ENCODE measurements at places on chromosomes 2 and 18.

DNA sequence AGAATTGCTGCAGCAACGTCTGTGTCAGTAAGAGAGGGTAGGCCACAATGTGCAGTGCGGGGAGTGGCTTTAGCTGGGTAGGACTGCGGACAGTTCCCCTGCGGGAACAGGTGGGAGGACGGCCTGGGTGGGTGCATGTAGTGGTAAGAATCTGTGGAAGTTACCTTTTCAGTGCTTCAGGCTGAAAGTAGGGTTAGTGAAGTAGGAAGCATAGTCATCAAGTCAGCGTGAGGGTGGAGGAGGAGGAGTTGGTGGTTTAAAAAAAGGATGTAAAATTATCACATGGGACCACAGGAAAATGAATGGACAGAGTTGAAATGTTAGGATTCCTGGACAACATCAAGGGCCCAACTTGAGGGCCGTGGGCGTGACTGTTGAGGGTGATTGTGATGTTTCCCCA is 13.2 kb downstream of the CEP192 start:
- DNase-seq = no peak

DNA sequence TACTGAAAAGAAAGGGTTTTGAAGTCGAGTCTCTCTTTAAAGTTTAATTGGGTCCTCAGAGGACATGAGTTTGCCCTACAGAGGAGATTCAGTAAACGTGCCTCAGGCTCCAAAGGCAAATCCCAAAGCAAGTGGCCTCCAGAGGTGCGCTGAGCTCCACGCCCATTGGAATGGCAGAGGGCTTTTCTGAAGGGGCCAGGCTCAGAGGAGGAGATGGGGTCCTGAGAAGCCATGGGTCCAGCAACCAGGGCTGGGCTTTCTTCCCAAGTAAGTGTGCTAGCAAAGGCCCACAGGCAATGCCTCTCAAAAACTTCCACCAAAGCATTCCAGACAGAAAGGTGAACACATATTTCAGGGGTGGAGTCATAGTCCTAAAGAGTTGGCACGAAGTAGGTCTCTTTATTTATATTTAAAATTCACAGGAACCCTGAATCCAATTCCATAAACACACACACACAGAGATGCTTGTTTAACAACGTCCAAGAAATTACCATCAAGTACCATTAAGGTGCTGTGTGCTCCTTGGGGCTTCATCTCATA is 93.0 kb upstream of the SH3BP4 start:
- no peak for DNase-seq

- DNase-seq = no peak
Observed at GRCh38 chr2:108918156-108918874, 70.7 kb downstream of the EDAR start.

DNA sequence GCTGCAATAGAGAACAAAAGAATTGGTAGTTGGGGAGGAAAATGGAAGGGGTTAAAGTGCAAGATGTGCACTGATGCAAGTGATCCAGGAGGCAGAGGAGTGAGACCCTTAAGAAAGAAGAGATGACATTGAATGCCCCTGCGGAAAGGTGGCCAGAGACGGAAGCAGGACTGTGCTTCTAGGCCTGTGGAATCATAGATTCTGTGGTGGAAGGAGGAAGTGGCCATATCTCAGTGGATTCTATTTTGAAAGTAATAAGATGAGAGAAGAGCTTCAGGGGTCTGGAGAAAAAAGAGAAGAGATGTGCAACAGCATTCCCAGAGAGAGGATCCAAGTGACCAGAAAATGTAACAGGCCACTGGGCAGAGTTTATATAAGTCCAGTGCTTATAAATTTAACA is 18.6 kb upstream of the GYPC start:
- no peak for DNase-seq

DNA sequence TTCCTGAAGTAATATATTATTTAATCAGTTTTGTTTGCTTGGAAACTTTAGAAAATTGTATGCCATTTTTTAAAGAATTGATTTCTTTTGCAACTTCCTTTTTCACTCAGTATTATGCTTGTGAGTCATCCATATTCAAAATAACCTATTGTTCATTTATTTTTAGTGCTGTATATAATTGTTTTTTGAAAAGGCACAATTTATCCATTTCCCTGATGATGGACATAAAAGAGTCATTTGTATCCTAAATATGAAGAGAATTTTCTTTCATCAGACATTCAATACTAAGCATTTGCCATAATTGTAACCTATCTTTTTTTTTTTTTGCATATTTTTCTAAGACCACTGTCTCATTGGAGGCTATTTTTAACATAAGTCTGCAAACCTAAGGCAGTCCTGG is 134.1 kb upstream of the SERPINE2 start:
- no peak for DNase-seq

DNA sequence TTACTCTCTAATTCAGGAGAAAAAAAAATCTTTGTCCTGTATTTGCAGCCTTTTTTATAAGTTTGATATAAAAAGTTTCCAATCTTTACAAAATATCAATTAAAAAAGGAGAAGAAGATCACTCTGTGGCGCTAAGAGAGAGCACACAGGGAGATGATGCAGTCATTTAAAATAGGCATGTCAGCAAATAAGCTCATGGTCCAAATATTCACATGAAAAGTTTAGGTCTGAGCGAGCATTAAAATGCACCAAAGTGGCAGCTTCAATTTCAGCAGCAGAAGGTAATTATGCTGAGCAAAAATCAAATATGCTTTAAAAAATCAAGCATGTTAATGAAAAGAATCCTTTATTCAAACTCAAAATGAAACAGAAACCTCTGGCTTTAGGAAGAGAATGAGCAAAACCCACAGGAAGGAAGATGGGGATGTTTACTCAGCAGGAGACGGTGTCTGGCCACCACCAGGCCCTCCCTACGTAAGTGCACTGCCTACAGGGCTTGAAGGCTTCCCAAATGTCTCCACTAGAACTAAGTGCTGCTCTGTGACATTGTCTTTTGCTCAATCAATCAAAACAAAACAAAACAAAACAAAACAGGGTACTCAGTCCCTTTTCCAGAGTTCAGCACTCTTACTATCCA is 120.4 kb downstream of the L3MBTL4 start:
- DNase-seq = no peak

DNA sequence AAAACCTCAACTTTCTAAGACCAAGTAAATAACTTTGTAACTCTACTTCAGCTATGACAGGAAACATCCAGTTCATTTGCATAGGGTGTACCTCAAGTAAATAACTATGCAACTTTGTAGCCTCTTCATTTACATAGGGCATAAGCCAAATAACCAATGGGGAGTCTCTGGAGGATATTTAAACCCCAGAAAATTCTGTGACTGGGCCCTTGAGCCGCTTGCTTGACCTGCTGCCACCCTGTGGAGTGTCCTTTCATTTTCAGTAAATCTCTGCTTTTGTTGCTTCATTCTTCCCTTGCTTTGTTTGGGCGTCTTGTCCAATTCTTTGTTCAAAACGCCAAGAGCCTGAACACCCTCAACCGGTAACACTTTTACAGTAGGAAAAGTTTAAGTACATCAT is 1112.7 kb upstream of the NRXN1 start:
- DNase-seq = no peak

- DNase-seq = no peak
Observed at GRCh38 chr2:49271060-49271606, 116.8 kb upstream of the FSHR start.

- DNase-seq = no peak
Observed at GRCh38 chr2:84362541-84362940, 96.5 kb downstream of the SUCLG1 start.

DNA sequence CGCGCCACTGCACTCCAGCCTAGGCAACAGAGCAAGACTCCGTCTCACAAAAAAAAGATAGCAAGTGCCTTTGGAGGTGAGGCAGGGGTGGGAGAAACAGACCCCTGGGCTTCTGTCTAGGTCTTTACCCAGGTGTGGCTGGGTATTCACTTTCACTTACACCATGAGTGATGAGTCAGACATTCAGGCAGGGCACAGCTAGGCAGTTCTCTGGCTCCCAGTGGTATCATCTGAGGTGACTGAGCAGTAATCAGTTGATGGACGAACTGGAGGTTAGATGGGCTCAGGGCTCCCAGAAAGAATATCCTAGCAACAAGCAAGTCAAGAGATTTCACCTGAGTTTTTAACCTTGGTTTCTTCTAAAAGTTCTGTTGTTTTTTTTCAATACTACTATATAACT is 107.0 kb upstream of the RAB6C start:
- DNase-seq = no peak

- no peak for DNase-seq
Observed at GRCh38 chr2:162113776-162114168, 38.3 kb downstream of the GCG start.

Measured in activated T-cell treated with anti-CD3 and anti-CD28 coated beads, Interleukin-2, amount 50 U/mL, for 1 hour (primary cell).